Tibial nerve (tissue), 4 donors: ENCODE measurements at places on chromosomes 3 and 15.

DNA sequence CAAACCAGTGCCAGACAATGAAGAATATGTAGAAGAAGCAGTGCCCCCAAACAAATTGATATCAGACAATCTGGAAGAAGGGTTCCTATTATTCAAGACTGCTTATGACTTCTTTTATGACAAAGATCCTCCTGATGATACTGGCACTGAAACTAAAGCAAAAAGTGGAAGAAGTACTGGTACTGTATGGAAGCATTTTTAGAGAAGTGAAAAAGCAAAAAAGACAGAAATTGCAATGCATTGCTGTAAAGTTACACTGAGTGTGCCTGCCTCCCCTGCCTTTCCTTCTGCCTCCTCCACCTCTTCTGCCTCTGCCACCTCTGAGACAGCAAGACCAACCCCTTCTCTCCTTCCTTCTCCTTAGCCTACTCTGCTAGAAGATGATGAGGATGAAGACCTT lies 167.6 kb downstream of the PLCL2 start:
- DNase-seq: no peak

GRCh38 chr3:44265815-44266214 lies 24.1 kb downstream of the TOPAZ1 start:
- DNase-seq: no peak

DNA sequence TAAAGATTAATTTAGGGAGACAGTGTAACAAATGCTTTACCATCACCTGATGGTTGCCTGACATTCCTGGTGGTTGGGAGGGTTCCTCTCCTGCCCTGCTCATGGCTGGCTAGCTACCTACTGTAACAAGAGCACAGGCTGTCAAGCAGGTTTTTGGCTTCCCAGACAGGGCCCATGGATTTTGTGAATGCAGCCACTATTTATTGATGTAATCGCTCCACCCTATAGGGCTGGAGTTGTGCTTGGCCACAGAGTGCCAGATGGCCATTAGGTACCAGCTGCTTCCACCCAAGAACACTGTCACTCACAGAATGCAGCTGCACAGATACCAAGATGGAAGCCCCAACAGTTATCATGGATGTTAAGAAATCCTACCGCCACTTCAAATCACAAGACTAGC lies 31.0 kb upstream of the KLHL25 start:
- no peak for DNase-seq

GRCh38 chr3:185473290-185473815 lies 25.5 kb downstream of the TMEM41A start:
- no peak for DNase-seq

DNA sequence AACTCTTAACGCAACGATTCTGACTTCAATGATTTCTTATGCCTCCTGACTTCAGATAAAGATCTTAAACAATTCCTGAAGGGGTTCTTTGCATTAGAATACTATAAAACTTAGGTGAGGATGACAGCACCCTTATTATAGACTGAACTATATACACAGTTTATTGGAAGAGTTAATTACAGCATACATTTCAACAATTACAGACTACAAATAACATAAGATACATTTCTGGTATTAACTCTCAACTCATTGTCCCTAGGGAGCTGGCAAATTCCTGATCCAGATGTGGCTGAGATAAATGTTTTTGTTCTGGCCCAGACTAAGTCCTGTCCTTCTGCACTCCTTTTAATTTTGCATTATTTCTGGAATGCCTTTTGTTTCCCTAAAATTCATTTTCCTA lies 155.5 kb upstream of the TMC3 start:
- no peak for DNase-seq

DNA sequence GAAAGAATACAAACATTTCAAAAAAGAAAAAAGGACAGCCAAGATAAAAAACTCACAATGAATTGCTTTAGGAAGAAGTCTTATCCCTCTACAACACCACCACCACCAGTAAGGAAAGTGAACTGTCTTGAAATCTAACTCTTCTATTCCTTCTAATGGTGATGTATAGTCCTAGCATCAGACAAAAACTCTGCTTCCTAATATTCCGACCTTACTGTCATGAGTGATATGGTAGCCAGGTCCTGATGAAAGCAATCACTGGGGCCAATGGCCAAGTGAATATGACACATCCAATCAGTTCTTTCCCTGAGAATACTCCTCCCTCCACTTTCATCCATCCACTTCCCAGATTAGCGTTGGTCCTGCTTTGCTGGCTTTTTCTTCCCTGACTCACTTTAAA lies 14.8 kb downstream of the GK5 start:
- DNase-seq: no peak

- DNase-seq: no peak
Observed at GRCh38 chr3:180700941-180701340, 21.7 kb upstream of the CCDC39 start.

DNA sequence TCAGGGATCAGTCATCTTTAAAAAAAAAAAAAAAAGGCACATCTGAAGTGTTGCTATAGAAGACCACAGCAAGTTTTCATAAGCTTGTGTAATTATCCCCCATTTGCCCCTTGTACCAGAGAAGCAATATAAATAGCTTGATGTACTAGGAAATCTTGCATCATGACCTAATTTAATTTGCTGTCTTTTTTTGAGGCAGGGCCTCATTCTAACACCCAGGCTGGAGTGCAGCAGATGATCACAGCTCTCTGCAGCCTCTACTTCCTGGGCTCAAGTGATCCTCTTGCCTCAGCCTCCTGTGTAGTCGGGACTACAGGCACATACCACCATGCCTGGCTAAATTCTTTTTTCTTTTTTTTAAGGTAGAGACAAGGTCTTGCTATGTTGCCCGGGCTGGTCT lies 88.7 kb downstream of the ARIH1 start:
- no peak for DNase-seq

GRCh38 chr3:171574556-171575240 lies 114.5 kb upstream of the TNIK start:
- DNase-seq: no peak

DNA sequence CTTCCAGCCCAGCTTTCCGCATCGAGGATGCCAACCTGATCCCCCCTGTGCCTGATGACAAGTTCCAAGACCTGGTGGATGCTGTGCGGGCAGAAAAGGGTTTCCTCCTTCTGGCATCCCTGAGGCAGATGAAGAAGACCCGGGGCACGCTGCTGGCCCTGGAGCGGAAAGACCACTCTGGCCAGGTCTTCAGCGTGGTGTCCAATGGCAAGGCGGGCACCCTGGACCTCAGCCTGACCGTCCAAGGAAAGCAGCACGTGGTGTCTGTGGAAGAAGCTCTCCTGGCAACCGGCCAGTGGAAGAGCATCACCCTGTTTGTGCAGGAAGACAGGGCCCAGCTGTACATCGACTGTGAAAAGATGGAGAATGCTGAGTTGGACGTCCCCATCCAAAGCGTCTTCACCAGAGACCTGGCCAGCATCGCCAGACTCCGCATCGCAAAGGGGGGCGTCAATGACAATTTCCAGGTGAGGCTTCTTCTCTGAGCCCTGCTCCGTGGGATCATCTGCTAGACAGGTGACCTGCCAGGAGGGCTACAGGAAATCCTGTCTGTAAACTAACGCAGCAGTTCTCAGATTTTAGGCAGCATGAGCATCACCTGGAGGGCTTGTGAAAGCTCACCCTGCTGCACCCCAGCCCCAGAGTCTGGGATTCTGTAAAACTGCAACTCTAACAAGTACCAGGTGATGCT lies 1.6 kb downstream of the THBS1 start:
- no peak for DNase-seq
